ENCODE measurements at places on chromosomes 2 and 18. TPM values are rescaled to one million over a fixed set of nuclear protein-coding genes. Genes with fewer than 3 reads are reported as not detected.

NGEF gene
- total RNA-seq, result 1.2 TPM

- DNase-seq, result no peak
Measured at GRCh38 chr2:205932861-205933260, 153.1 kb downstream of the INO80D start.

DNA sequence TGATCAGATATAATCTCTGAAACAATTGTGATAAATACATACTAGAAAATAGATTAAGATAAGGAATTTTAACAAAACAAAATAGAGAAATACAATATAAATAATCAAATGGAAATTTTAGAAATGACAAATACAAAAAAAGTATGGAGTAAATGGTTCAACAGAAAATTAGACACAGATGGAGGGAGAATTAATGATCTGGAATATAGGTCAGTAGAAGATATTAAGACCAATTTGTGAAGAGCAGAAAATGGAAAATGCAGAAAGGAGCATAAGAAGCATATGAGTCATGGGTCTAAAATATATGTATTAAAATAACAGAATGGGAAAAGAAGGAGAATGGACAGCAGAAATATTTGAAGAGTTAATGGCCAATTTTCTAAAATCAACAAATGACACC lies 44.4 kb downstream of the FHOD3 start:
- DNase-seq, result no peak

HADHB gene
- 81.2 TPM for total RNA-seq

KCNF1 gene
- not detected for total RNA-seq

DNA sequence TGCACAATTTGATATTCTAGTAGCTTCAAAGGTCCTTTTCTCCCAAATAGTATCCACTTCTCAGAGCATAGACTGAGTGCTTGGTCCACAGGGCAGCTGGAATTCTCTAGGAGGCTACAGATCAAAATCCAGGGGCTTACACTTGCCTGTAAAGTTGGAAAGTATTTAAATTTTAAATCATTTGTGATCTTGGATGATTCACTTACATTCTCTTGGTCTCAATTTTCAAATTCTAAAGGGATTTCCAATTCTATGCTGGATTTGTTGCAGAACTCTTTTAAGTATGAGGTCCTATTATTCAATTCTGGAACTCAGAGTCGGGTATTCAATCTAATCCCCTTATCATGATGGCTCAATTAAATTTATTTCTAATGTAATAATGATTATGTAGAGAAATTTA lies 492.3 kb downstream of the NYAP2 start:
- DNase-seq, result no peak

CDK15 gene
- total RNA-seq, result not detected

DNA sequence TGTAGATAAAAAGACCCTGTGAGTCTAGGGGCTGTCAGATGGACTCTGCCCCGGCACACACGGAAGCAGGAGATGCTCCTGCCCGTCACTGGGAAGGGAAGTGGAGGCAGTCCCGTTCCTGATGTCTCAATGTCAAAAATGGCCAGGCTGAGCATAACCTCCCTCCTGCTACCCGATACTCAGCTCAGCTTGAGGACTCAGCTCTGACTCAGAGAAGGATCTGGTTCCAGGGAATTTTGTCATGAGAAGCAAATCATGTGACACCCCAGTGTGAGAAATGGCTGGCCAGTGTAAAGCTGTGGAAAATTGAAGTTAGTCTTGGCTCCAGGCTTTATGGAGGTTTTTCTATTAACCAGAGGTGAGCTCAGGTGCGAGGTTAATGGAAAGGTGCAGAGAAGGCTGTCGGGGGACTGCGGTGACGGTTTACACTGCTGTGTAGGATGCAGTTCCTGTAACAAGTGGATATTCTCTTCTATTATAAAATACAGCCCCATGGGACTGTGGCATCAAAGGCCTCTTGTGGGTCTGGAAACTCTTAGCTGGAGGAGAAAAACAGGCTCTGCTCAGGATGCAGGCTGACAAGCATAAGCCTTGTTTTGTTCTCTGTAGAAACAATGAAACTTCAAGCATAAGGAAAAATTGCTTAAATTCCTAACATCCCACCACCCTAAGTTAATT lies 24.7 kb upstream of the AGAP1 start:
- no peak for DNase-seq

DNA sequence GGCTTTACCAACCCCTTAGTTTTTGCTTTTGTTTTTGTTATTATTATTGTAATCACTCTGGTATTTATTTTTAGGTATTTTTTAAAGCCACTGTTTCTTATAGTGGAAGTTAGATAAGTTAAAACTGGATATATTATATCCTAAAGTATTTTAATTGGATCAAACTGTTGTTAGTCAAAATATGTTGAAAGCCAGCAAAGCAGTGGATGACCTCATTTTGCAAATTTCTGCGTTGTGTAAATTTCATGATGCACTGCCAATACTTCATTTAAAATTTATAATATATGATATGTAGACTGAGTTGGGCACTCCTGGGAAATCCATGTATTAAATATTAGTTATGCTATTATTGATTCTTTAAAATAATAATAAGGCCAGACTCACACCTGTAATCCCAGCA lies 661.7 kb upstream of the NRXN1 start:
- DNase-seq, result no peak

ITGA4 gene
- 109 TPM for total RNA-seq

DNA sequence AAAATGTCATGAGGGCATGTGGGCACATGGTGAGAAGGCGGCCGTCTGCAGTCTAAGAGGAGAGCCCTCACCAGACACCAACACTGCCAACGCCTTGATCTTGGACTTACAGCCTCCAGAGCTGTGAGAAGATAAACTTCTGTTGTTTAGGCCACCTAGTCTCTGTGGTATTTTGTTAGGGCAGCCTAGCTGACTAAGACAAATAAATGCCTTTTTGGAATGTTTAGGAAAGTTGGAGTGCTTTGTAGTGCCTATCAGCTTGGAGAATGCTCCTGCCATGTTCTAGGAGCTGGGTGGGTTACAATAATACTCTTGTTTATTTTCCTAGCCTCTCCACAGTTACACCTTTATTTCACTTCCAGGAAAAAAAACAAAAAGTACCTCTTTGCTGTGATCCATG lies 92.0 kb downstream of the SPP2 start:
- no peak for DNase-seq

DNA sequence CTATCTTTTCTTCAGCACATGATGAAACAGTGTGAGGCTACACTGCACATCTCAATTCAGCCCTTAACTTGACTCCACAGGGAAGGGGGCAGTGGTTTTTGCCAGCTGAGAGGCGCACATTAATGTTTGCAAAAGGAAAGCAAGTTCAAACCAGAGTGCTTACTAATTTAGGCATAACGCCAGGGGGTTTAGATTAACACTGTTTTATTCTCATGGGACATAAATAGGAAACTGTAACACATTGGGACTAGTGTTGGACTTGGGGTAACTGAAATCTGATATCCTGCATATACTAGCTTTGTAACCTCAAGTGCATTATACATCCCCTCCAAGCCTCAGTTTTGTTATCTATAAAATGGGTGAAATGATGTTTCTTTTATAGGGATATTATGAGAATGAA lies 821.2 kb upstream of the ID2 start:
- DNase-seq, result peak; percentile 49

- no peak for DNase-seq
Measured at GRCh38 chr2:12469141-12469561, 247.6 kb upstream of the TRIB2 start.

C2orf78 gene
- total RNA-seq, result 0.07 TPM

MYO5B gene
- 0.07 TPM for total RNA-seq

DNA sequence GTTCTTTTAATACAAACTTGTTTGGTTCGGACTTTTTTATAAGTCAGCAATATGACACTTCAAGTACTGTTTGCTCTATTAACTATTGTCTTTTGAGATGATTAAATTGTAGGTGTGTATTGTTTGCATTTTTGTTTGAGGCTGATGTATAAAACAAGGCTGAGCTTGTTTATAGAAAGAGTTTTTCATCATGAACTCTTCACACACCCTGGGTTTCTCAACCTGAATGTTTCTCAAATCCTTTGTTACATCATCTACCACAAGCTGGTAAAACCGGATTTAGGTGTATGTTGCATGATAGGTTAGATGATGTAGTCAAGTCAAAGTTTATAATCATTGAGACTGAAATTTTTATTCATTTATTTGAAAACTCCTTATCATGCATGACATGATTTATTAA lies 335.2 kb upstream of the LRATD1 start:
- no peak for DNase-seq

- DNase-seq, result no peak
Measured at GRCh38 chr2:84285056-84285747, 173.9 kb downstream of the SUCLG1 start.

GRHL1 gene
- 1.2 TPM for total RNA-seq

CDH20 gene
- not detected for total RNA-seq

DNA sequence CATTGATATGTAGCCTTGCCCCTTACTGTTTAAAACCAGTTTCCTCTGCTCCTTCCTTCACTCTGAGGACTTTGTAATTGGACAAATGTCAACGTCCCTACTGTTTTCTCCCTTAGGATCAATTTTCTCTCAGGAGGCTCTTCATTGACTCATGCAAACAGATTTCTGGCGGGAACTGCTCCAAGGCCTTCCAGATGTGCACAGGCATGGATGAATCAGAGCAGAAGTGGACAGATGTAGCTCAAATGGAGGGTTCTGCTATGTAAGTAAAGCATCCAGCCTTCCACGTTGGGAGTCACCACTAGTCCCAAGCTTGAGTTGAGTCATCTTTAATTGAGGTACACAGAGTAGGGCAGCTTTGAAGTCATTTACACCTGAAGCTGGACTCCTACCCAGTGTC lies 34.1 kb upstream of the ZDBF2 start:
- DNase-seq, result no peak

DNA sequence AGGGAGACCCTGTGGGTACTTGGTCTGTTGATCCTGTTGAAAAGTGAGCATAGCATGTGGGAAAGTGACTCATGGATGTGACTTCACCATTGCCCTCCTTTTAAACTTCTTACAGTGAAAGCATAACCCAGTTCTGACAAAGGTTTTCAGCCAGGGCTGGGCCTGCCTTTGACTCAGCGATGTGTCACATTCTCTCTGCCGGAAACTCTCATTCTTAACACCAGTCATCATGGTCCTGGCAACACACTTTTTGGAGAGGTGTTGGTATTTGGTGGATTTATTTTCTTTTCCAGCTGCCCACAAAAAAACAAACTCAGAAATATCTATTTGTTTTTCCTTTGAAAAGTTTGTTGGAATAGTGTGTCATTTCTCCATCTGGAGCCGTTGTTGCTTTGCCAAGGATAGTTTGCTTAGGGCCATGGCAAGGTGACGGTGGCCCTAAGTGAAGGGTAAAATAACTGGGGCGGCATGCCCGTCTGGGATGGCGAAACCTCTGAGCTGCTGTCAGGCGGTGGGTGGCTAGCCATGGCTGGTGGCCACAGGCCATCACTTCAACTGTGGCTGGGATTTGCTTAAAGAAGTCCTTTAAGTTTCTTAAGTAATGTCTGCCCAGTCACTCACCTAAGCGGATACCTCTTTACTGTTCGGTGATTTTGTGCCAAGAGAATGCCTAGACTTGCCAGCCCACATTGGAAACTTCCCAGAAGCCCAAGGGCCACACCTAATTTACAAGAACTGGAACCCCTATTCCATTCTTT lies 123.3 kb downstream of the LTBP1 start:
- peak; percentile 59 for DNase-seq

- DNase-seq, result peak; percentile 46
Measured at GRCh38 chr2:239865059-239865639, 160.0 kb downstream of the NDUFA10 start.

- DNase-seq, result peak; percentile 79
Measured at GRCh38 chr2:4047961-4048891, 344.9 kb downstream of the DCDC2C start.

GRCh38 chr2:238433300-238433915 lies 6.7 kb downstream of the ASB1 start:
- no peak for DNase-seq

GRCh38 chr2:219488149-219488843 lies 10.4 kb upstream of the GMPPA start:
- DNase-seq, result no peak

- no peak for DNase-seq
Measured at GRCh38 chr2:229870903-229871656, 50.7 kb downstream of the TRIP12 start.
